ENCODE measurements at places on chromosomes 4 and X.

DNA sequence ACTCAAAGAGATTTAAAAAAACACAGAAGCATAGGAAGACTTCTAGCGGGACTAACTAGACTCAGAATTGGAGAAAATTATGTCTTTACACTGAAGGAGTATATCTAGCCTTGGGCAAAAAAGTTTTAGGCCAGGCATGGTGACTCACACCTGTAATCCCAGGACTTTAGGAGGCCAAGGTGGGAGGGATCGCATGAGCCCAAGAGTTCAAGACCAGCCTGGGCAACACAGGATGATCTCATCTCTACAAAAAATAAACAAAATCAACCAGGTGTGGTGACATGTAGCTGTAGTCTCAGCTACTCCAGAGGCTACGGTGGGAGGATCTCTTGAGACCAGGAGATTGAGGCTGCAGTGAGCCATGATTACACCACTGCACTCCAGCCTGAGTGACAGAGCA, 99.5 kb downstream of the NEUROG2 start:
- no peak for DNase-seq

- DNase-seq, result no peak
Measured at GRCh38 chrX:24920769-24921168, 95.0 kb downstream of the ARX start.

DNA sequence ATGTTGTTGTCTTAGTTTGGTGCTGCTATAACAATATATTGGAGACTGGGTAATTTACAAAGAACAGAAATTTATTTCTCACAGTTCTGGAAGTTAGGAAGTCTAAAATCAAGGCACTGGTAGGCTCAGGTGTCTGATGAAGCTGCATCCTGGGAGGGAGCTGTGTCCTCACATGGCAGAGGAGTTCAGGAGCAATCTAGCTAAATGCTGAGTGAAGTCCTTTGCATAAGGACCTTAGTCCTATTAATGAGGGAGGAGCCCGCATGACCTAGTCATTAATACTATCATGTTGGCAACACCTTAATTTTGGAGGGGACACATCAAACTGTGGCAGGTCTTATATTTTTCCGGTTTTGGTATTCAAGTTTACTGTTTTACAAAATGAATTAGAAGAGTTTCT, 36.0 kb upstream of the NSUN7 start:
- DNase-seq, result no peak

DNA sequence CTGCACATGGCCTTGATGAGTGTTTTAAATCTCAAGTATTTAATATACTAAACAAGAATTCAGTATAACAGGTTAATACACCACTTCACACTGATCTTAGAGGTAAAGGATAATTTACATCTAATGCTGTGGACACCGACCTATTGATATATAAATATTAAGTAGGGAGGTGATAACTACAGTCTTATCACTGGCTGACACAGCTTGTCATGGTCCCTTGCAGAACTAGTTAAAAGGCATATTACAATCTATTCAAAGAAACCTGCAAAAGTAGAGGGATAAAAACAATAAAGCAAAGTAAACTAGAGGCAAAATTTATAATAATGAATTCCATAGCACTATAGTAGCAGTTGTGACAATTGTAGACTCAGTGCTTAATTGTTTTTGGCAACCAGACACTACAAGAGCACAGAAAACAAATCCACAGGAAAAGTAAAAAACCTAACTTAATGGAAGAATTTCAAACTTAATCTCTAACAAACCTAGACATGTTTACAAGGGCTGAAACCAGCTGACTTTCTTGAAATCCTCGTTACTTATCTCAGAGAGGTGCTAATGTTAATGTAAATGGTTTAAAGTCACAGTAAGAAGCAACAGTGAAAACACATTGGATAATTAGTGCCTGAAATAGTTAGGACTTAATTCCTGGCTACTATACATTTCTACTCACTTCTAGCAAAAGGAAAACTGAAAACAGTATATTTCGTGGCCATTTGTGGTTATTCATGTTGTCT, 25.0 kb downstream of the MFAP3L start:
- DNase-seq, result no peak

- no peak for DNase-seq
Measured at GRCh38 chrX:50762578-50762977, 51.4 kb downstream of the SHROOM4 start.

DNA sequence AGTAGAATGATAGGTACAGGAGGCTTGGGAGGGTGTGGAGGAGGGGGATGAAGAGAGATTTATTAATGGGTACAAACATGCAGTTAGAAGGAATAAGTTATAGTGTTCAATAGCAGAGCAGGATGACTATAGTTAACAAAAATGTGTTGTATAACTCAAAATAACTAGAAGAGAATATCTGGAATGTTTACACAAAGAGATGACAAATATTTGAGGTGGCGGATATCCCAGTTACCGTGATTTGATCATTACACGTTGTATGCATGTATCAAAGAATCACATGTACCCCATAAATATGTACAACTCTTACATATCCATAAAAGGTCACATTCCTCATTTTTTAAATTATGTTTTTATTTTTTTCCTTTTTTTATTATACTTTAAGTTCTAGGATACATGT, 456.6 kb downstream of the MAGEB5 start:
- DNase-seq, result no peak
